Vagina (tissue), 2 donors: ENCODE measurements at places on chromosomes 5 and 9. TPM values are rescaled to one million over a fixed set of nuclear protein-coding genes. Genes with fewer than 3 reads are reported as not detected.

DNA sequence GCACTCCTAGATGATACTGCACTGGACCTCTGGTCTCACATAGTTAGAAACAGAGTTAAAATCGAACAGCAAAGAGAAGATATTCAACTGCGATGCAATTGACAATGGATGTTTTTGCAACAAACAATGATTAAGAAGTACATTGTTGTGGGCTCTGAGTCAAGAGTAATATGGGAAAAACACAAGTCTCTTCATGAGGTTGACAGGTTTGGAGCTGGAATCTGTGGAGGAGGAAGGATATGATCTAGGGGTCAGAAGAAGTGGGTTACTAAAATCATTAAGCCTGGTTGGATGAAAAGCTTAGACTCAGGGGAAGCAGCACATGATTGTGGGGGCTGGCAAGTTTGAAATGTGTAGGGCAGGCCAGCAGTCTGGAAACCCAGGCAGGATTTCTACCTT is 53.1 kb downstream of the PDCD1LG2 start:
- no peaks in the 10 kb centered on the region for H3K4me1 ChIP-seq
- H3K27me3 ChIP-seq: no peaks in the 10 kb centered on the region
- H3K36me3 ChIP-seq: no peaks in the 10 kb centered on the region
- DNase-seq: no peak

GRCh38 chr5:17898766-17899165 is 264.5 kb downstream of the TAF11L14 start:
- no peak overlapping the region for H3K4me3 ChIP-seq
- no peaks in the 10 kb centered on the region for H3K36me3 ChIP-seq

GRCh38 chr5:146940295-146940694 is 61.7 kb upstream of the PPP2R2B start:
- no peak overlapping the region for H3K27ac ChIP-seq
- no peaks in the 10 kb centered on the region for H3K27me3 ChIP-seq
- H3K4me3 ChIP-seq: no peak overlapping the region
- DNase-seq: no peak

DNA sequence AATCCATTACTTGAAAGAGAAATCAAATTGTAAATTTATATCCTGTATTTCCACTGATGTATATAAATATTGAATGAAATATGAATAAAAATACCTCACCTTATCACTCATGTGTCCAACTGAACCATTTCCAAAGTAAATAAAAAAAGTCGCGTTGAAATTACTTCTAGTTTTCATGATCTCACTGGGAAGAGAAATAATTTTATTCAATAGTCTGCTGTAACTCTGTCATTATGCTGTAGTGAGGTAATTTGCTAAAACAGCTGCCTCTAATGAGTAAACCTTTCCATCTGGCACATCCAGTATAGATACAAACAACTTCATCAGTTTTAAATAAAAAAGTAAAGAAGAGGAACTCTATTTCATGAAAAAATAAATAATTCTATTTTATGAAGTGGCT is 611.5 kb downstream of the ZNF608 start:
- no peak overlapping the region for H3K27ac ChIP-seq
- no peaks in the 10 kb centered on the region for H3K4me1 ChIP-seq
- no peaks in the 10 kb centered on the region for H3K36me3 ChIP-seq
- H3K4me3 ChIP-seq: no peak overlapping the region
- no peaks in the 10 kb centered on the region for H3K27me3 ChIP-seq

- no peak overlapping the region for H3K27ac ChIP-seq
- H3K27me3 ChIP-seq: no peaks in the 10 kb centered on the region
- no peaks in the 10 kb centered on the region for H3K36me3 ChIP-seq
- DNase-seq: no peak
These were observed 373.4 kb downstream of the GADD45G start for GRCh38 chr9:89978185-89978584.

DNA sequence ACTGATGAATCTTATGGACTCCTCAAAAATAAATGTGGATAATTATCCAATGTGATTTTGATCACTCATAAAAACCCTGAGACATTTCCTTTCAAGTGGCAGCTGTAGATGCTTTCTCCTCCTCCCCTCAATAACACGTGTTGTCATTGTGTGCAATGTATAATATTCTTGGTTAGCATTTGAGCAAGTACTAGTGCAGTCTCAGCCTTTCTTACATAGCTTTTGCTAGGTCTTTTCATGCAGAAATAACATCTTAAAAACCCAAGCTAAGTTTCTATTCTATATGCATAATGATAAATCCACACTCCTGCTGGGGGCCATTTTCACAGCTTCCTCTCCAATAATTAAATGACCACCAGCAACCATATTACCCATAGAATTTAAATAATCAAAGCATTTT is 1835.2 kb upstream of the NUDT12 start:
- no peaks in the 10 kb centered on the region for H3K36me3 ChIP-seq
- no peak overlapping the region for H3K27ac ChIP-seq
- no peak overlapping the region for H3K4me3 ChIP-seq
- no peaks in the 10 kb centered on the region for H3K27me3 ChIP-seq
- no peak for DNase-seq
- H3K4me1 ChIP-seq: no peaks in the 10 kb centered on the region

DNA sequence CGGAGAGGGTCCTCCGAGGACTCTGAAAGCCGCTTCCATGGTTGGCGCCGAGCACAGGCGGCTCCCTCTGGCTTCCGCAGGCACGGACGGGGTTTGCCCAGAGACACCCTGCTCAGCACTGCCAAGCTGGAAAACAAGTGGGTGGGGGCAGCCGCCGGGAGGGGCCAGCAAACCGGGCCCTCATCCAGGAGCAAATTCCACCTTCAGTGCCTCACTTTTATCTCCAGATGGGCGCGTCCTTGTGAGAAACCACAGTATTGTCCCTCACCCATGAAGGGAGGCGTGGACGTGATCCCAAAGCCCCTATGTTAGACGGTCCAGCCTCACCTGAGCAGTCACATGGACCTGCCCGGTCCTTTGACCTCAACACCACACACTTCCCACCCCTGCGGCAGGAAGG is 29.0 kb downstream of the MED10 start:
- no peak overlapping the region for H3K27ac ChIP-seq
- H3K27me3 ChIP-seq: no peaks in the 10 kb centered on the region
- no peak overlapping the region for H3K4me3 ChIP-seq
- no peak for DNase-seq
- H3K4me1 ChIP-seq: no peaks in the 10 kb centered on the region

The CD74 gene
- total RNA-seq: 530 TPM

- no peaks in the 10 kb centered on the region for H3K36me3 ChIP-seq
- no peak overlapping the region for H3K27ac ChIP-seq
- no peak for DNase-seq
- peaks cover 16% of the 10 kb centered on the region for H3K4me1 ChIP-seq
- H3K27me3 ChIP-seq: no peaks in the 10 kb centered on the region
- no peak overlapping the region for H3K4me3 ChIP-seq
These were observed 109.4 kb downstream of the FEM1C start for GRCh38 chr5:115435065-115435777.

The NDUFA8 gene
- 32.4 TPM for total RNA-seq
